ENCODE measurements at places on chromosomes 16 and 17.

DNA sequence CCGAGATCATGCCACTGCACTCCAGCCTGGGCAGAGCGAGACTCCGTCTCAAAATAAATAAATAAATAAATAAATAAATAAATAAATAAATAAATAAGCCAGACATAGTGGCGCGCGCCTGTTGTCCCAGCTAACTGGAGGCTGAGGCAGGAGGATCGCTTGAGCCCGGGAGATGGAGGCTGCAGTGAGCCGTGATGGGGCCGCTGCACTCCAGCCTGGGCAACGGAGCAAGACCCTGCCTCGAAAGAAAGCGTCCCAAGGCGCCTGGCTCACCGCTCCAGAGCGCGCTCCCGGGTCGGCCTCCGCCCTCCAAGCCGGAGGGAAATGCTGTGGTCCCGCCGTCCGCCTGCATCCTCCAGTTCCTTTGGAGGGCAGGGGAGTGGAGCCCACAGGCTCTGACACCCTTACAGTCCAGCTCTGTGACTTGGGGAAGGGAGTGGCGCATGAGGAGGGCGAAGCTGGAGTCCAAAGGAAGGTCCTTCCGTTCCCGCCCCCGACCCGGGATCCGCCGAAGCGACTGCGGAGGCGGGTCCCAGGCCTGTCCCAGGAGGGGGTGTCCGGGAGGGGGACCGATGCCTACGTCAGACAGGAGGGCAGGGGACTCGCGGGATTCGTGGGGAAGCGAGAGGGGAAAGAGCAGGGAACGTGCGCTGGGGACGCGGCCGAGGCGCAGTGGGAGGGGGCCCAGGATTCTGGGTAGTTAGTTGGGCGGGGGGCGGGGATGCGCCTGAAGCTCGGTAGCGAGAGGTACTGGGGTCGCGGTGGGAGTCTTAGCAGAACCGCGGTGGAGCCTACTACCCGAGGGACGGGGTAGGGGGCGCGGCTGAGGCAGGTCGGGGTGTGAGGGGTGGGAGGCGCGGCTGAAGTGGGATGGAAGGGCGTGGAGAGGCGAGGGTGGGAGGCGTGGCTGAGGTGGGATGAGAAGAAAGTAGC is 8.4 kb upstream of the TRPV2 start:
- DNase-seq = no peak

DNA sequence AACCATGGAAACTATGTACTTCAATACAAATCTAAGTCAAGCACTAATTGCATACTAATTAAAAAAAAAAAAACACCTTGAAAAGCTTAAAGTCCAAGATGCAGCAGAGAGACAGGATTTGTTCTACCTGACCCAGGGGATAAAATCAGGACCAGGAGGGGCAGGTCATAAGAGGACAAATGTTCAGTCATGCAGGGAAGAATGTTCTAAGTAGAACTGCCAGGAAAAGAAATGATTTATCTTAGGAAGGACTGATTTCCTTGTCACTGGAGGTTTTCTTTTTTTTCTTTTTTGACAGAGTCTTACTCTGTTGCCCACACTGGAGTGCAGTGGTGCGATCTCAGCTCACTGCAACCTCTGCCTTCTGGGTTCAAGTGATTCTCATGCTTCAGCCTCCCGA is 9.1 kb upstream of the GHDC start:
- DNase-seq = no peak

GRCh38 chr16:317583-317982 is 34.6 kb downstream of the PDIA2 start:
- DNase-seq = no peak

DNA sequence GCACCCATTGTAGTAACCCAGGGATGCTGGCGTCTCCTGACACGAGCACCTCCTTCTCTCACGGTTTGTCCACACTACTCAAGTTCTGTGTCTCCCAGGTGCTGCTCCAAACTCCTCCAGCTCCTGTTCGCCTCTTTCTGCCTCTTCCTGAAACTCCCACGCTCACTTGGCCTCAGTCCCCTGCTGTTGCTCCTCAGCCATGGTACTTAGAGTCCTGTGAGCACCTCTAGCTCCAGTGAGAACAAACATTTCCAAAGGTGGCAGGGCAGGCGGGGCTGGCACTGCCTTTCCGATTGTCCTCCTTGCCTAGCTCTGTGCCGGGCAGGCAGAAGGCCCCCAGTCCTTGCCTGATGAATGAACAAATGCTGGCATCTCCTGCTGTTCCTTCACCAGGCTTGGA is 146.1 kb downstream of the SDK2 start:
- no peak for DNase-seq

- no peak for DNase-seq
Measured at GRCh38 chr16:59758848-59759247, 1024.7 kb upstream of the GOT2 start.

GRCh38 chr17:80792373-80792781 is 199.3 kb upstream of the CHMP6 start:
- no peak for DNase-seq

DNA sequence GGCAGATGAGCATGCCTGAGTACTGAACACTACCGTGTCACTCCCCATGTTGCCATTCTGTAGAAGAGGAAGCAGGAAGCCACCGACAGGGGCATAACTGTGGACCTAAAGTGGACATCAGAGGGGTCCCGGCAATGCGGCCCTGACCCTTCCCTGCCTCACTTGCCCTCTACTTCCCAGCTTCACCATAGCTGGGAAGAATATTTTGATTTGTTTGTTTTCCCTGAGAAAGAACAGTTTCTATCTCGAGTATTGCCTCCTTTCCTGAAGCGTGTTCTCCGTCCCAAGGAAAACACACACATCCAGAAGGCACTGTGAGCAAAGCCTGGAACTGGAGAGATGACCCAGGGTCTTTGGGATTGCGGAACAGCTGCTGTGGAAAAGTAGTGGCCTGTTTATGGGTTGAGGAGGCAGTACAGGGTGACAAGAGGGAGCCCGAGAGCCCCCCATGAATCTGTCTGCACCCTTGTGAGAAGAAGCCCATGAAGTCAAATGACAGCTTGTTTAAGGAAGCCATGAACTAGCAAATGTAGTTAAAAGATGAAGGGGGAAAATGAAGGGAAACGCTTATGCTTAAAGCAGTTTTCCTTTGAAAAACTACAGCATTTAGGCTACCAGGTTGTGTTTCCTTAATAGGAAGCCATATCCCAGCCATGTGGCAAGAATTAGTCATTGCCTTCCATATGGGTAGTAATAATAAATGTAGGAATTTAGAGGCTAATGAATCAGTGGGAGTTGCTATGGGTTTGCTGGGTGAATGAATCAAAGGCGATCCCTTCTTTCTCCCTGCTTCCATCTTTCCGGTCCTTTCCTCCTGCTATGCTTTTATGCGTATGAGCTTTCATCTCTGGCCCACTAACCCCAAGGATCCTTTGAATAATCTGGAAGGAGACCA is 90.0 kb upstream of the TBX2 start:
- DNase-seq = no peak

DNA sequence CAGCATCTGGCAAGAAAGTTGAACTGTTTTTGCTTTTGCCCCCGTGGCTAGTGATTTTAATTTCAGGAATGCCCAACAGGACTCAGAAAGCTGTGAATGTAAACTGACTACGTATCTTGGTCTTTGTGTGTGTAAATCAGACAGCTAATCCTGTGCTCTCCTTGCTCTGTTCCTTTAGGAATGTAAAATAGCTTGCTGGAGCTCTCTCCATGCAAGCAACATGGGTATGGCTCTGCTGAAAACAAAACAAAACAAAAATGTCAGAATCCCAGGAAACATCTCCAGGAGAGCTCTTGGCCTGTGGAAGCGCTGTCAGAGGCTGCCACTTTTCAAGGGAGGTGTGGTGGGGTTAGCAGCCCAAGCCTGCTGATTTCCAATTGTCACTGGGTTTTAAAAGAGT is 161.8 kb upstream of the NOG start:
- DNase-seq = no peak

- DNase-seq = no peak
Measured at GRCh38 chr17:48868916-48869500, 23.6 kb upstream of the ATP5MC1 start.

- DNase-seq = no peak
Measured at GRCh38 chr16:69840975-69841374, 78.8 kb downstream of the WWP2 start.

GRCh38 chr16:65117811-65118448 is 3.9 kb downstream of the CDH11 start:
- DNase-seq = peak; percentile 87

DNA sequence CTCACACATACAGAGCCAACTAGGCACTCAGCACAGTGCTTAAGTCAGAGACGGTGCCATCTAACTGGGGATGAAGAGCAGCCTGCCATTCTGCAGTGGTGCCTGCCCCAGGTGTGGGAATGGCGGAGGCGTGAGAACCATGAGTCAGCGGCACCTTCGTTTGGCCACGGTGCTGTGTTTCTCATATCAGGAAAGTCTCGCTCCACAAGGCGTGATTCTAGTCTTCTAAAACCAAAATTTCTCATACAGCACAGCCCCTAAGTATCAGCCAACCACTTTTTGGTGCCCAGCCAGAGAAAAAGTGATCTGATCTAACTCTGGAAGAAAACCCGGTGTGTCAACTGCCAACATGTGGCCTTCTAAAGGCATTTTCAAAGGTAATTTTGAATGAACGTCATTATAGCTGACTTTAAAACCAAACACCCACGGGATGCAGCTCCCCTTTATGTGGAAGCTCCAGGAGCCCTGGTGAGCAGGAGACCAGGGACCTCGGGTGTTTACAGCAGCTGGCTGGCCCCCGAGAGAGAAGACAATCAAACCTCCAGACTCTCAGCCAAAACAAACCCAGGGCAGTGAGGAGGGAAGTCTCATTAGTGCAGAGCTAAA is 54.6 kb downstream of the ABCC12 start:
- no peak for DNase-seq

DNA sequence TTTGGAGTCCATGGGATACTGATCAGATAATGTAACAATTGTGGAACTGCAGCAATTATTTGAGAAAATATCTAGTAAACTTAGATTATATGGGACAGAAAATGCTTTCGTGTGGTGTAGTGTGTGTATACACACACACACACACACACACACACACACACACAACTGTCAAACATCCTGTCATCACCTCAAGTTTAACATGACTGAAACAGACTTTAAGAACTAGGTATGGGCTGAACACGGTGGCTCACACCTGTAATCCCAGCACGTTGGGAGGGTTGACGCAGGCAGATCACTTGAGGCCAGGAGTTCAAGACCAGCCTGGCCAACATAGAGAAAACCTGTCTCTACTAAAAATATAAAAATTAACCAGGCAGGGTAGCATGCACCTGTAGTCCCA is 544 bp upstream of the EVI2A start:
- no peak for DNase-seq

DNA sequence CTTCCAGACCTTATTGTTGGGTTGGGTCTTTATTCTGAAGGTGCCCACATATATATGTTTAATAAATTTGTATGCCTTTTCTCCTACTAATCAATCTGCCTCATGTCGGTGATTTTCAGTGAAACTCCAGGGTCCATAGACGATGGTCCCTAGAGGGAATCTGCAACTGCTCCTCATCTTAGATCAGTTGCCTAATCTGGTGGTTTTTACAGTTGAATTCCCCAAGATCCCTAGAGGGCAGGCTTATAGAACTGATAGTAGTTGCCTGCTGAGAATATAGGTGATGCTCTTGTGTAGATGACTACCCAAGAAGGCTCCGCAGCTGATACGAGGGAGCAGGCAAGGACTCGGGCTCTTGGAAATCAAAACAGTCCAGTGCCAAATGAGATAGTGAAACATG is 619.2 kb upstream of the C16orf82 start:
- no peak for DNase-seq

GRCh38 chr17:56847106-56847505 is 13.2 kb downstream of the DGKE start:
- no peak for DNase-seq

DNA sequence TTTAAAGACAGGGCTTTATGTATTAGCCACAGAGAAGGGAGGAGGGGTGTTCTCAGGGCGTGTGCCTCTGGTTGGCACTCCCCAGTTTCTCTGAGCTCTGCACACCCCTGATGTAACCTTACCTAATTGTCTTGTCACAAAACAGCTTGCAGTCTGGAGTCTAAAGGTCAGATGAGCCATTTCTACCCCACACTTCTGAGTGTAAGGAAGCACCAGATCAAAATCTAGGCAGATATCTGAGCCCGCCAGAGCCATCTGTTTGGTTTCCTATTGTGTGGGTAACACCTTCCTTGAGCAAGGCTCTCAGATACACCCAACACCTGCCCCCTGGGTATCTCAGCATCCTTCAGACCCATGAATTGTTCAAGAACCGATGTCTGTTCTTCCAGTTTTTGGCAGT is 15.5 kb downstream of the CDH1 start:
- DNase-seq = no peak

- DNase-seq = no peak
Measured at GRCh38 chr16:72841506-72841905, 206.4 kb downstream of the ZFHX3 start.

DNA sequence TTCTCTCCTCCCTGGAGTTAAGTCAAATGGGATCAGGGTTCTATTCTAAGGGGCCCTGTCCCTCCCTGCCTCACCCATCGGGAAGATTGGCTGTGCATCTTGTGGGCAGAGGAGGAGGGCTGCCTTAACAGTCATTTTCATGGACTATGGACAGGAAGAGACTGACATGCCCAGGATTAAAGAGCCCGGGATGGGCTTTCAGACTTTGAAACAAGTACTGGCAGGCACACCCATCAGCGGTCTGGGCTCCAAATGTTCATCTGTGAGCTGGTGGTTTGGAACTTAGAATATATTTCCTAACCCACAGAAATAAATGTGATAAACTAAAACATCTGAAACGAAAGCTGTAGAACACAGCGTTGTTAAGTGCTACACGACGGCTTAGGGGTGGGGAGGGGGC is 6.5 kb downstream of the SLC6A4 start:
- DNase-seq = no peak

DNA sequence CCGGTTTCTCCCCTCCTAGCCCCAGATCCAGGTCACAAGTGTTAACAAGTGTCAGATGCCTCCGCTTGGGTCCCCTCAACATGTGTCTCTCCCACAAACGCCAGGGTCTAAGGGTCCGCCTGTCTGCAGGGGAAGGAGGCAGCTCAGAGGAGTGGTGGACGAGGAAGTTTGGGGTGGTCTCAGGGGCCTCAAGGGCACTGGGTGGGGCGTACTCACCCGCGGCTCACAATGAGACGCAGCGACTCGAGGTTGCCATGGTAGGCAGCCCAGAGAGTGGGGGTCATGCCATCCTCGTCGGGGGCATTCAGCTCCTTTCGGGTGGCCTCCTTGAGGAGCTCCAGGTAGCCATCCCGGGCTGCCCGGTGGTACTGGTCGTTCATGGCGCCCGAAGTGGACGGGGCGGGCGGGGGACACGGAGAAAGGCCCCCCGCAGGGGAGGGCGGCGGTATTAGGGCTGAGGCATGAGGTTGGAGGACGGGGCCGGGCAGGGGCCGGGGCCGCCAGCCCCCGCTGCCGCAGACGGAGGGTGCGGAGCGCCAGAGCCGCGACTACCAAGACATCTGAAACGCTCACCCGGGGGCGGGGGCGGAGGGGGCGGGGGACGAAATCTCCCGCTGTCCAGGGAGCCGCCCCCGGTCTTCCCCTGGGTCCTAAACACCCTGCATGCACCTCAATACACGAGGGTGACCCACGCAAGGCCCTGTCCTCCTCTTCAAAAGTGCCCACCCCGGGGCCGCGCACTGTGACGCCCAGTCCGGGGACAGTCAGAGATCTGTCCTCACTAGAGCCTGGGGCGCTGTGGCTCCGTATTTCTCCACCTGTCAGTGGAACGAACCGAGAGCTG is at the start of gene USH1G:
Gene USH1G, minus strand, starts transcription at position 562 of the 844 bp plus-strand sequence. Its CDS starts 182 bp downstream, at position 380.
- DNase-seq = no peak

Measured in hippocampal formation (tissue), 2 donors.